Kasumi-1 (cell line): ENCODE measurements at places on chromosomes 5 and 9.
A peak's percentile ranks its signal among the peaks of the same experiment; 100 is the strongest.

- DNase-seq: no peak
Observed at GRCh38 chr5:139177809-139178588, 20.2 kb downstream of the SIL1 start.

- DNase-seq: no peak
Observed at GRCh38 chr5:165502893-165503691, 1997.7 kb downstream of the MAT2B start.

DNA sequence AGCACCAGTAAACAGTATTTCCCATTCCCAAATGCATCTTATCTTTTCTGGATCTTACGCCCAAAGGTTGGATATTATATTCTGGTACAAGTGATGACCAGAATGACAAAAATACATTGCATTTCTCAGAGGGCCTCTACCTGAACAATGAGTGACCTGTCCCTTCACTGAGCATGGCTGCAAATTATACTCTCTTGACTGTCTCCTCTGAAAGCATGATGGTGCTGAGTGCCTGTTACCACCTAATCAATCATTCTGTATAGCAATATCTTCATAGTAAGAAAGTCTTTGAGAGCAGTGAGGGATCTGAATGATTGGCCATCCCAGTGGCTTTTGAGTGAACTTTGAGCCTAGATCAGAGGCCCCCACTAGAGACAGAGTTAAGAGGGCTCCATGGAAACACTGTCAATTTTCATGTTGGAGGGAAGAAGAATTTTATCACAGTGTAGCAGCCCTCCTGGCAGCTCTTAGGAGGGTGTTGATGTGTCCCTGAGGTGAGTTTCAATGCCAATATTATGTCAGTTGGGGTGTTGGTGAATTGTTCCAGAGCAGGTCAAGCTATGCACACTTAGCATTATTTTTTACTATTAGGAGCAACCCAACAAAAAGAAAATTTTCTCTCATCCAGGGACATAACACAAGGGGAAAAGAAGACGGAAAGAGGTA lies 171.7 kb downstream of the MARCHF11 start:
- DNase-seq: no peak

- DNase-seq: no peak
Observed at GRCh38 chr5:172850454-172850797, 16.4 kb downstream of the ERGIC1 start.

DNA sequence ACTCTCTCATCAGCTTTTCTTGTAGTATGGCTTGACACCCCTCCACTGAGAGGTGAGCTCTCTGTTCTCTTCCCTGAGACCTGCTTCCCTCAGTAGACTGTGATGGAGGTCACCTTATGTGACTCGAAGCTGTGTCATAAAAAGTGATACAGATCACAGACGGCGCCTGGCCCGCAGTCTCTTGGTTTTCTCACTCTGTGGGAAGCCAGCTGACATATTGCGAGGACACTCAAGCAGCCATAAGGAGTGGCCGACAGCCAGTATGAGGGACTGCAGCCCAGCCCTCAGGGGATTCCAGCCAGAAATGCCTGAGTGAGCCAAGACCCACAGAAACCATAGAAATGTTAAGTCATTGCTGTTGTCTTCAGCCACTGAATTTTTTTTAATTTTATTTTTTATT lies 38.0 kb downstream of the GADD45G start:
- no peak for DNase-seq

GRCh38 chr5:9786380-9787360 lies 156.5 kb upstream of the TAS2R1 start:
- no peak for DNase-seq

DNA sequence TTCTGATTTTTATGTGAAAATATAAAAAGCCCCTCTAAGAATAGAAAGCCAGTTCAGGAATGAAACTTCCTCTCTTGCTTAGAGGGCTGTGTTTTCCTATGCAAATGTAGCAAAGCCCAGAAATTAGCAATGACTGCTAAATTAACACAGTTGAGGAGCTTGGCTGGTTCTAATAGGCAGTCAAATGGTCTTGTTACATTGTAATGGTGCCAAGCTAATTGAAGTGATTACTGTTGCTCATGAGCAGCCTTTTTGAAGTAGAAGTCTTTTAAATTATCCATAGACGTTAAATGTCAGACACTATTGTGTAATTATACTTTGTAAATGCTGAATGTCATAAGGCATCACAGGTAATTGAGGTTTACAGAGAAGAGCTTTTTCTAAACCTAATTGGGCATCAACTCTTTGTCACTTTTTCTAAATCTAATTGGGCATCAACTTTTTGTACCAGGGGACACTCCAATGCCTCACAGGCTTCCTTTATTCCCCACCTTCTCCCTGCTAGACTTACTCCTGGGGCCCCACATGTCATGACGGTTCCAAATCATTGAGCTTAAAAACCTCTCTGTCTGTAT lies 229.1 kb downstream of the PSAT1 start:
- no peak for DNase-seq

- peak; percentile 40 for DNase-seq
Observed at GRCh38 chr9:87812375-87813118, 70.1 kb upstream of the SPATA31E1 start.

- DNase-seq: no peak
Observed at GRCh38 chr5:122532035-122532434, 220.0 kb downstream of the SNCAIP start.

- DNase-seq: no peak
Observed at GRCh38 chr5:74888117-74888516, 21.9 kb upstream of the FAM169A start.

- DNase-seq: no peak
Observed at GRCh38 chr9:109311731-109312130, 9.1 kb downstream of the EPB41L4B start.

DNA sequence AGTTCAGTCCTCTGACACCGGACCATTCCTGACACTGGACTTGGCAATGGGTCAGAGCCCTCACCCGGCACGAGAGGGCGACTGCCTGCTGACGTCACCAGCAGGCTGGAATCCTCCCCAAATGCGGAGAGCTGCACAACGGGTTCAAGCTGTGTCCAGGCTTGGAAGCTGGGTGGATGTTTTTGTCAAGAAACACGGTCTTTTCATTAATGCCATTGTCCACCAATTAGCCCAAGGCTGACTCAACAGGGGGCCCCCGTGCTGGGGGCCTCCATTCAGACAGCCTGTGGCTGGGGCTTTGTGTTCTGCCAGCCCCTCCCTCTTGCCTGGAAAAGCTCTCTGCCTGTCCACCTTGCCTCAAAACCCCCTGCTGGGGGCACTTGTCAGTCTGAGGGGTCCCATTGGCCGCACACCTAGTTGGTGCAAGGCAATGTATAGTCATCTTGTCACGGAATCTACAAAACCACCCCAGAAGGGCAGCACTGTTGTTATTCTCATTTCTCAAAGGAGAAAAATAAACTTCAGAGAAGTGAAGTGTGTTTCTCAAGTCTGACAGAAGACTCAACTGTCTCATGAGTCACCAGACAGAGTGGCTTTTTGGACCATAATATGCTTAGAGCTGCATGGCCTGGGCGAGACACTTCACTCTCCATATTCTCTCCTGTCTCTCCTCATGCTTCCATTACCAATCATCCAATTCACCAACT lies 24.6 kb downstream of the NDUFA8 start:
- no peak for DNase-seq

GRCh38 chr5:108687595-108688200 lies 60.0 kb upstream of the FER start:
- peak; percentile 35 for DNase-seq

GRCh38 chr5:174022384-174023095 lies 23.0 kb upstream of the NSG2 start:
- no peak for DNase-seq

- no peak for DNase-seq
Observed at GRCh38 chr5:120545951-120546350, 81.9 kb downstream of the PRR16 start.

DNA sequence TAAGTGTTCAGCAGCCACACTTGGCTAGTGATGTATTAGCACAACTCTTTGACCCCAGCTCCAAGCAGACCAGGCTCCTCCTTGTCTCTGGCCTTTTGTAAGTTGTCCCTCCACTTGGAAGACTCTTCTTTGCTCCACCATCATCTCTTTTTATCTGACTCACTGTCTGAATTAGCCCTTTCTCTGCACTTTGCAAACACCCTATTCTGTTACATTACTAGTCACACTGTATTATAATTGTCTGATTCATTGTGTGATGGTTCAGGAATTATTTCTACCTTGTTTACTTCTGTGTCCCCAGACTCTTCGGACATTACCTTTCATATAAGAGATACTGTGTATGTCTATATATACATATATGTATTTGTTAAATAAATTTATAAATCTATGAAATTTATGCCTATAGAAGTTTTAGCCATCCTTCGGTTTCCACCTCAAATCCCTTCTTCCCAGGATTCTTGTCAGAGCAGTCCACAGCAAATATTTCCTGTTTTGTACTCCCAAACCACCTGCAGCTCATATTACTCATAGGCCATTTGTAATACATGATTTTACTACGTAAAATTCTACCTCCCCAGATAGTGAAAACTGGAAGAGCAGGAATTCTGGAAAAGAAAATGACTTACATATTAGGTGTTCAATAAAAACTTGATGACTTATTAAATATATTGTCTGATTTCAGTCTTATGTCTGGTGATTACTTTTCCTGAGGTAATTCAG lies 69.0 kb downstream of the MTAP start:
- DNase-seq: no peak

DNA sequence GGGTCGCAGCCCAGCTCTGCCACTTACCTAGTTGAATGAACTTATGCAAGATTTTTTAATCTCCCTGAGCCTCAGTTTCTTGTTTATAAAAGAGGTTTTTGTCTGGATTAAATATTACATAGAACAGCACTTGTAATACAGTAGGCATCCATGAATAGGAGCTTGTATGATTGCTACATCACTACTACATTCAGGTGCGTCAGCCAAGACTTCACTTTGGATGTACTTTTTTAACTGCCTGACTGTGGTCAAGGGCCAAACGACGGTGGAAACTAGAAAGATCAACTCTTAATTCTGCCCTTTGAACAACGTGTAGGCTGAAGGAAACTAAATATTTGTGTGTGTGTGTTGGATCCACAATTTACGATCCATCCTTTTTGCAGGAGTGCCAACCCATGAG lies 172.8 kb downstream of the RFK start:
- no peak for DNase-seq

DNA sequence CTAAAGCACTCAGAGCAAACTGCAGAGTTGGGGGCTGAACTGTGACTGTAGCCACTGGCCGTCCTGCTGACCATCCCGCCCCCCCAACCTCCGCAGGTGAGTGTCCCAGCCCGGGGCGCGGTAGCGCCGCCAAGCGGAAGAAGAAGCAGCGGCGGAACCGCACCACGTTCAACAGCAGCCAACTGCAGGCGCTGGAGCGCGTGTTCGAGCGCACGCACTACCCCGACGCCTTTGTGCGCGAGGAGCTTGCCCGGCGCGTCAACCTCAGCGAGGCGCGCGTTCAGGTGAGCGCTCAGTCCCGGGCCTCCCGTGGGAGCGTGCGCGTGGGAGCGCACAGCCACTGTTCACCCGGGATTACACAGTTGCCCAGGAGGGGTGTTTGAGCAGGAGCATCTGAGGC lies 33.7 kb downstream of the PTGES start:
- DNase-seq: no peak

DNA sequence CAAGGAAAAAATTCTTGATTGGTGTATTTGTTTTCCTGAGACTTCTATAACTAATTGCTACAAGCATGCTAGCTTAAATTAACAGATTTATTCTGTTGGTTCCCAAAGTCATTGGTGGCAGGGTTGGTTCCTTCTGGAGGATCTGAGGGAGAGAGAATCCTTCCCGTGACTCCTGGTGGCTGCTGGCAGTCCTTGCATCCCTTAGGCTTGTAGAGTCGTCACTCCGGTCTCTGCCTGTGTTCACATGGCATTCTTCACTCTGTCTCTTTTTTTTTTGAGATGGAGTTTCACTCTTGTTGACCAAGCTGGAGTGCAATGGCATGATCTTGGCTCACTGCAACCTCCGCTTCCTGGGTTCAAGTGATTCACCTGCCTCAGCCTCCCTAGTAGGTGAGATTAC lies 5.3 kb downstream of the CDK9 start:
- peak; percentile 9 for DNase-seq

DNA sequence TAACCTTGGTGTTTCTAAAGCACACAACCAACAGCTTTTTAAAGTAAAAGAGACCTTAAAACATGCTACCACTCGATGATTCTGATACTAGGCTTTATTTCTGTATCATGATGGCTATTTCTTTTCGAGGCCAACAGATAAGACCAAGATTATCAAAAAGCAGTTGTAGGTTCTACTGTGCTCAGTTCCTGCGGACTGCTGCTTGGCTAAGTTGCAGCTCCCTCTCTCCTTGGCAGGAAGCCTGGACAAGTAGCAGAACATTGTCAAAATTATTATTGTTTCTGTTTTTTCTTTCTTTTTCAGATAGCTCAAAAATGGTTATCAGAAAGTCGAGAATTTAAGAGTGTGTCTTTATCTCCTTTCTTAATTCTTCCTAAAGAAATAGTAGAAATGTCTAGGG lies 607.6 kb downstream of the PTPRD start:
- no peak for DNase-seq

GRCh38 chr5:15547261-15547839 lies 47.4 kb downstream of the FBXL7 start:
- no peak for DNase-seq

GRCh38 chr9:5931657-5932056 lies 41.0 kb downstream of the MLANA start:
- DNase-seq: no peak

DNA sequence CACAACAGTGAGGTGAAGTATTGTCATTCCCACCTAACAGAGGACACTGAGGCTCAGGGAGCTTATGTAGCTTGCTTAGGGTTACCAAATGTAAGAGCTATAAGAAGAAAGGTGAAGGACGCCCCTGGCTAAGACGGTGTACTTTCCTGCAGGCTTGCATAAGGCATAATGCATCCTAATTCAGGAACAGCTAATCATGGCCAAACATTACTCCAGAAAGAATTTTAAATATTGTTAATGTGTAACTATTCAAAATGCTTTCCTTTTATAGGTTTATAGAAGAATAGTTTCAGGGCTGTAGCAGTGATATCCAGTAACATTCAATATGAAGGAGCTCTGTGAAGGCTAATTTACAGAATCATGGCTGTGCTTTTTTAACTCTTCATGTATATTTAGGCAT lies 479.1 kb downstream of the BNC2 start:
- DNase-seq: no peak

DNA sequence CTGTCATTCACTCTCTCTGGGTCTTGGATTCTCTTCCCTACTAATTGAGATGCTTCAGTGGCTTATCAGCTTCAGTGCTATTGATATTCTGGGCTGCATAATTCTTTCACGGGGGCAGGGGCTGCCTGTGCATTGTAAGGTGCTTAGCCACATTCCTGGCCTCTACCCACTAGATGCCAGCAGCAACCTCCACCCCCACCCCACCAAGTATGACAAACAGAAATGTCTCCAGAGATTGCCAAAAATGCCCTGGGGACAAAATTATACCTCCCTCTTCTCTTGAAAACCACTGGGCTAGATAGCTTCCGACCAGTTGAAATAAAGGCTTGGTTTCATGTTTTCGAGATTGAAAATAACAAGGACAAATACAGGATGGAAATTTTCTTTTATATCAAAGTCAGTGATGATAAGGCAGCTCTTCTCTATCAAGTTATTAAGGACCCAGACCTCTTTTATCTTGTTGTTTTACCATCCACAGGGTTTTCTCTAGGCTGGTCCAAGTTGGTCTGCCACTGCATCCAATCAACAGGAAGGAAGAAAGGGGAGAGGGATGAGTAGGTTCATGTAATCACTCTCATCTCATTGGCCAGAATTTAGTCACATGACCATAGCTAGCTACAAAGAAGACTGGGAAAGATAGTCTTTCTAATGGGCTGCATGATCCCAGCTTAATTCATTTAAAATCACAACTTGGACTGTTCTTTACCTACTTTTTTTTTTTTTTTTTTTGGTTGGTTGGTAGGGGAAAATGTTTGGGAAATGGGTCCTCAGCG lies 92.1 kb upstream of the RANBP3L start:
- no peak for DNase-seq

GRCh38 chr9:84512493-84512892 lies 157.0 kb upstream of the NTRK2 start:
- no peak for DNase-seq
